ENCODE measurements at places on chromosomes 3 and 15.

GRCh38 chr3:134317106-134317947 is 56.9 kb downstream of the AMOTL2 start:
- DNase-seq, result peak; percentile 50

DNA sequence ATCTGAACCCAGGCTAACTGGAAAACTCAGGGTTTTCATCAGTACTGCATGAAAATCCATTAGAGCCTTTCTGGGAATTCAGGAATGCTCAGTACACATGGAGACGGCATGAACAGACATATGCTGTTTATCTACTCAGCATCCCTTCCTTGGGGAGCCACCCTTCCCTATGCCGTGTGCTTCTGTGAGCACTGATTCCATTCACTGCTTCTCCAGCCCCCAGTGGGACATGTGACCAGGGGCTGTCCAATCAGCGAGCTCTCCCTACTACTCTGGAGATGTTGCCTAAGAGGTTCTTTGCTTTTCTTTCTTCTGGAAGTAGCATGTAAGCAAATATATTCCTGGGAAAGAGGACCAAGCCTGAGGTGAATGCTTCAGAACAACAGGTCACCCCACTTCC is 5.6 kb upstream of the PCOLCE2 start:
- DNase-seq, result no peak

DNA sequence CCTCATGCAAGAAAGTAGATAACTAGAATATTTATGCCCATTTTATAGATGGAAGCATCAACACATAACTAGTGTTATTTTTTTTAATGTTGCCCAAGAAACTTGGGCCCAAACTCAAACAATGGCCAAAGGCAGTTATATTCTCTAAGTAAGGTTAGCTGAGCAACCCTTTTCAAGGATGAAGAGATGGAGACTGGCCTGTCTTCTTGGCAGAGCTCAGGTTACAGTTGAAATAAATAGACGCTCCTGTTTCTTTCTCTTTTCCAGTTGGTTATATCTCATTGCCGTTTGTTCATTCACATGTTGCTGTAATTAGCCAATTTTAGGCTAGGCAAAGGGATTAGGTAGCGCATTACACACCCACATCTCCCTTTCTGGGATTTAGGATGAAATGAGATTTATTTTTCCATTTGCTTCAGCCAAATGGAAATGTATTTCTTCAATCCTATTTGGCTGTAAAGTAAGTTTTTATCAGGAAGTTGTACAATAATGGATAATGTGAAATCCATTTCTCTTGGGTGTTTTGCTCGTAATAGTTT is 93.2 kb downstream of the CMSS1 start:
- no peak for DNase-seq

GRCh38 chr3:176147251-176147650 is 1050.0 kb downstream of the TBL1XR1 start:
- no peak for DNase-seq

- no peak for DNase-seq
Observed at GRCh38 chr3:44659434-44659833, 10.9 kb downstream of the ZNF35 start.

DNA sequence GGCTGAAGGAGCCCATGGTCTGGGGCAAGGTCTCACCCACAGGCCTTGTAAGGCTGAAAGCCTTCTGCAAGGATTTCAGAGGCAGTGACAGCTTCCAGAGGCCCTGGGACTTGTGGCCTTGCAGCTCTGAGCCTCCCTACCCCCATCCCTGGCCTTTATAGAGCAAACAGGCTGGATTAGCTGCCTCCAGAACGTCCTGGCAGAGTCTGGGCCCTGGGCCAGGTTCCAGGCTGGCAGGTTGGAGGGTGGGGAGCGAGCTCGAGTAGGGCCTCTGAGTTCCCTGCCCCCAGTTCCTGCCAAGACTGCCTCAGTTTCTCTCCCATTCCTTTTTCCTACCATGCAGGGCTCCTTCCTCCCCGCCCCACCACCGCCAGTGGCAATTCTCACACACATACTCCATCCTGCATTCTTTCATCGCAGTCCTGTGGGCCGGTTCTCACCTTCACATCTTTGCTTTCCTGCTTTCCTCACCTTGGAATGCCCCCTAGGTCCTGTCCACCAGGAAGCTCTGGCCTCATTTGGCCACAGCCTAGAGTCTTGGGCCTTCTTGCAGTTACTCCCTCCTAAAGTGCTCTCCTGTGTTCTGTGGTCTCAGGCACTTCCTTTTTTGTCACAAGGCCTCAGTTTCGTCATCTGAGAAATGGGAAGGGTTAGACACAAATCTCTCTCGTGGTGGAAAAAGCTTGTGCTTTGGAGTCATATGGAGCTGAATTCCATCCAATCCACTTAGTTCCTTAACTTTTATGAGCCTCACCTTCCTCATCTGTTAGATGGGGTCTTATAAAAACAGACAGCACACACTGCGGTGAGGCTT is 2.7 kb downstream of the LMAN1L start:
- no peak for DNase-seq

DNA sequence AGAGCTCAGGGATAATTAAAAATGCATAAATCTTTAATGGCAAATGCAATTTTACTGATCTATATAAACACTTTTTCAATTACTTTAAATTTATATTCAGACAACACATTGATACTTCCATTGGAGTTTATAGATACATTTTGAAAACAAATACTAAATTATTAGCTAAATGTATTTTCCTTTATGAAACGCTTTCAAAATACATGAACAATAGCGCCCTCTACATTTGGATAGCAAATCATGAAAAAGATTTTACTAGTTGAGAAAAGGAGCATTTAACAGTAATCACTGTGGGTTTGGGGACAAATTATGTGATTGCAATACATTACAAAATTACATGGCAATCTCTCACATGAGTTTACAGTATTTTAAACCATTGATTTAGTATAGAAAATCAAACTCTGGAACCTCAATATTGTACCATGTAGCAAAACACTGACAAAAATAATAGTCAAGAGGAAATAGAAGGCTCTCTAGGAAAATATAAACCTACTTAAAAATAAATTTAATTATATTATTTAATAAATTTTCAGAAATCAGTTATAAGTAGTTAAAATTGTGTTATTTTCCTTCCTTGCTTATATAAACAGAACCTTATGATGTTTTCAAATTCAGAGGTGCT is 207.9 kb downstream of the ZIC1 start:
- peak; percentile 65 for DNase-seq

All from astrocyte of the spinal cord (primary cell).